ENCODE measurements at places on chromosomes 3 and 15.

DNA sequence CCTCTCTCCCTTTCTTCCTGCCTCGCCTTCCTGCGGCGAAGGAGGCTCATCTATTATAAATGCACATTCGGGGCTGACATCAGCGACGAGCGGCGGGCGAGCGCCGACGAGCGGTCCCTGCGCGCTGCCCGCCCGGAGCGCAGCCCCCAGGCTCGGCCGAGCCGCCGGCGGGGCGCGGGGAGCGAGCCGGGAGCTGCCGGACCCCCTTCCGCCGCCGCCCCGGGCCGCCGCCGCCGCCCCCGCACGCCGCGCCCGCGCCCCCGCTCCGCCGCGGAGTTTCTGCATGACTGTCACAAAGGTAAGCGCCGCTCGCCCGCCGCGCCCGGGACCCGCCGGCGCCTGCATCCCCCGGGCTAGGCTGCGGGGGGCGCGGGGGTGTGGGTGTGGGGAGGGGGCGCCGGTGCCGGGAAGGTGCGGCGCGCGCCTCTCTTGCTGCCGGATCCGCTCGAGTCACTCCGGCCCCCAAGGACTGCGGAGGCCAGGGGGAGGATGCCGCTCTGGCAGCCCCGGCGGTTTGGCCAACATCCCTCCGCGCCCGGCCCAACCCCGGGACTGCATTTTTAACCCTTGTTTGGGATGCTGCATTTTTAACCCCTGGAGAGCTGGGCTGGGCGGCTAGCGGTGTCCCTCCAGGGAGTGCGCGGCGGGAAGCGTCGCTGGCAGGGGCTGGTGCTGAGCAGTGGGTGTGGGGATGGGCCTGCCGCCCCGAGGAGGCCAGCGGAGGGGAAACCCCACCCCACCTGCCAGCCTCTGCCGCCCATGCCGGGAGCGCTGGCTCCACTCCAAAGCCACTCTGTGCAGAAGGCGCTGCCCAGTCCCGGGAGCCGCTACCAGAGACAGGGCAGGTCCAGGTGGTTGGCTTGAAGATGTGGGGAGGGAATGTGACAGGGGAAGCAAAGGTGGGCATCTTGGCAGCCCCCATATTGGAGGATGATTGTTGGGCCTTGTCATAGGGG lies at the start of gene CORO2B:
CORO2B (plus strand) TSS at position 14 of the 956 bp plus-strand sequence; CDS start at position 284, 270 bp downstream.
- peak; percentile 14 for DNase-seq

- DNase-seq, result no peak
Observed at GRCh38 chr3:113223475-113224281, 12.3 kb downstream of the BOC start.

- peak; percentile 47 for DNase-seq
Observed at GRCh38 chr3:66138336-66139313, 82.2 kb upstream of the SLC25A26 start.

DNA sequence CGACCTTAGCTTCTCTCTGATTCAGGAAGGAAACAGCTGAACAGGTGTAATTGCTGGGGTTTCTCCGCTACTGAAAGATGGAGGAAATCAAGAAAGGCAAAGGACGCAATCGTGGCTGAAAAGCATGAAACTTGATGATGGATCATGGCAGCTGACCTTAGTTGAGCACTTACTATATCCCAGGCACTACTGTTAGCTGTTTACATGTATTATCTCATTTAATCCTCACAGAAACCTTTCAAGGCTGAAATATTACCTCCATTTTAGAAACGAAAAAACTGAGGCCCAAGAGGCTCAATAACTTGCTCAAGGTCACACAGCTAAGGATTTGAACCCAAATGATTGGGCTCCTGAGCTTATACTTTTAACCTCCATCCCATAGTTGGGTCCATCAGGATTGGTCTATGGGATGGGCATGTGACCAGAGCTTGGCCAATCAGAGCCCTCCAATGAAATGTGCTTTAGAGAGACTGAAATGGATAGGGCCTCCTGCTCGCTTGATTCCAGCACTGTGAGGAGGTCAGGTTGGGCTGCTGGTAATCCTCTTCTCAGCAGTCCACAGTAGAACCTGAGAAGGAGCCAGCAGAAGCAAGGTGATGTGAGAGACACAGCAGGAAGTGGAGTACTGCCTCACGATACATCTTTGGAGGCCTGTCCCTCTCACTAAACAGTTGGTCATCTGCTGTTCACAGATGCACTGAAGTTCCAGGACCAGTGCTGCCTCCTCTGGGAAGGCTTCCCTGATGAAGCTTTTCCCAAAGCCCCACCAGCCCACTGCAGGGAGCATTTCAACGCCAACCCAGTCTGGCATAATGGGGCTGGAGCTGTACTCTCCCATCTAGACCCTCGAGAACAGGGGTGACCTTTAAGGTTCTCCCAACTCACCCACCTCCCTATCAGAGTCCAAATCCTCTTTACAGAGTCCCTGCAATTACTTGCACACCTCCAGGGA lies 10.4 kb downstream of the CLN6 start:
- DNase-seq, result no peak

DNA sequence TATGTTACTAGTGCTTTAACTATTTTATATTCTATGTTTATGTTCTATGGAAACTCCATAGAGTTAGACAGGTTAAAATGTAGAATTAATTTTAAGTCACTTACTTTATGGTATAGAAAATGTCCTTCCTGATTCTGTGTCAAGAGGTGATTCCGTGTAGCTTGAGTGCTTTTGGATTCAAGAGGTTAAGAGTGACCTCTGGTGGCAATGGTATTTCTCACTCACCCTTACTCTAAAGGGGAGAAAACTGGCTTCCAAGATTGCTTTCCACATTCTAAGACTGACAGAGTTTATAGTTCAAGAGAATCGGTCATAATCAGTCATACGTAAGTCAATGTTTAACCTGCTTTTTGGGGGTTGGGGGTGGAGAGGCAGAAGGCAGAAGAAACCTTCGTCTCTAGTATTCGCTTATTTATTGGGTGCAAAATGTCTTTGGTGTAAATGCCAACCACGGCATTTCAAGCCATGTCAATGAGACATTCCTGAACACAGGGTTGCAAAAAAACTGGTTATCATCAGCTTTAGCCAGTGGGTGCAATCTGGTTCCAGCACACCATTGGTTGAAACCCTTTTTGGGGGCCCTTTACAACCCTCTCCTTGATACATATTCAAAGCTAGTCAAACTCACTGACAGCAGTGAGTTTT lies 92.0 kb upstream of the VGLL3 start:
- peak; percentile 81 for DNase-seq

- DNase-seq, result no peak
Observed at GRCh38 chr3:31671451-31671850, 138.7 kb downstream of the STT3B start.

GRCh38 chr15:58361273-58361759 lies 70.5 kb upstream of the LIPC start:
- DNase-seq, result no peak

DNA sequence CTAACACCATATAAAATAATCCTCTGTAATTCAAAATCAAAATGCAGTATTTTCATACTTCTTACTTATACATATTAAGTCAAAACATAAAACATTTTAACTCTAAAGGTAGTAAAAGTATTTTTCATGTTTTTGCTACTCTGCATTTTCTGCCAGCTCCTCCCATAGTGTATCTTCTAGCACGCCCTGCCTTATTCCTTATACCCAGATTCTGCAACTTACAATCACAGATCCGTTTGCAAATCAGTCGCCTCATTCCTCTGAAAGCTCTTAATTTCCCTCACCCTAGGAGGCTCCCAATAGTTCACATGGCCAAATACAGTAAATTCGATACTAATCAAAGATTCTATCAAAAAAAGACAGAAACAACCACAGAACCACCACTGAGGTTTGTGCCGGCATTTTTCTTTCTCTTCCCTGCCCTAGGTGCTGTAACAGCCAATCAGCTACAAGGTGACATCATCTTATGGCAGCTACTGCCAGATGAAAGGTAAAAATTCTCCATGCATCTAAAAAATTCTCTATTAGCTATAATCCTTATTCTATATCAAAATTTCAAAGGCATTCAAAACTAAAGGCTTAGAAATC lies 72.9 kb downstream of the CLASP2 start:
- DNase-seq, result no peak

- no peak for DNase-seq
Observed at GRCh38 chr3:24604215-24604614, 109.6 kb upstream of the THRB start.

GRCh38 chr15:101126618-101127505 lies 125.0 kb downstream of the CHSY1 start:
- no peak for DNase-seq

- no peak for DNase-seq
Observed at GRCh38 chr15:34964277-34964676, 5.3 kb downstream of the AQR start.

DNA sequence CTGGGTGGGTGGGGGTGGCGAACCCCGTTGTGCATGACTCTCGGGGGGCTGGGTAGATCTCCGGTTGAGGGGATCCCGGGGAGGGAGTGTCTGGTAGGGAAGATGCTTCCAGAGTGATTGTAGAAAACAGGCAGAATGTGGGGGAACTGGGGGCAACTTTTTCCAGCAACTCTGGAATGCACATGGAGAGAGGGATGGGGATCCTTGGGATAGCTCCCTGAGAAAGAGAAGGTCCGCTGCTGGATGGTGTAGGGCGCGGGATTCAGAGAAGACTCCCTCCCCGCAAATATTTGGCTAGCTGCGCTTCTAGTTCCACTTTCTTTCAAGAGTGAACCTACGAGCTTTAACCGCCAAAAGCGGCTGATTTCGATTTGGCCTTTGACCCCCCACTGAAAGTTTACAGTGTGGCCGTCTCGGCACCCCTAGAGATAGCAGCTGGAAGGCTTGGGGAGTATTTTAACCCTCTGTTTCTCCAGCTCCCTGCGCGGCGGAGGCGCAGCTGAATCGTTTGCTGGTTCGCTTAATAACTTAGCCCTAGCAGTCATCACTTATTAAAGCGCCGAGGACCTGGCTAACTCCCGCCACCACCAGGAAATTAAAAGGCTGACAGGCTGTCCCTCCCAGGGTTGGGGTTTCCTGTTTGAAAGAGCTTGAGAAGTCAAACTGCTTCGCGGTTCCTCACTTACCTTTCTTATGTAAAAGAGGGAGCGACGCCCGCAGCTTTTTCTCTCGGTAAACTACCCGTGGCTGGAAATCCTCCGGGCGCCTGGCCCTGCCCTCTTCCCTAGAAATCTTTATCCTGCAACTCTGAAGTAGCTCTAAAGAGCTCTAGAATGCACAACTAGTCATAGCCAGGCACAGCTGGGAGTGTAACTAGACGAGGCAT lies 1.2 kb downstream of the PHLDB2 start:
- peak; percentile 78 for DNase-seq

DNA sequence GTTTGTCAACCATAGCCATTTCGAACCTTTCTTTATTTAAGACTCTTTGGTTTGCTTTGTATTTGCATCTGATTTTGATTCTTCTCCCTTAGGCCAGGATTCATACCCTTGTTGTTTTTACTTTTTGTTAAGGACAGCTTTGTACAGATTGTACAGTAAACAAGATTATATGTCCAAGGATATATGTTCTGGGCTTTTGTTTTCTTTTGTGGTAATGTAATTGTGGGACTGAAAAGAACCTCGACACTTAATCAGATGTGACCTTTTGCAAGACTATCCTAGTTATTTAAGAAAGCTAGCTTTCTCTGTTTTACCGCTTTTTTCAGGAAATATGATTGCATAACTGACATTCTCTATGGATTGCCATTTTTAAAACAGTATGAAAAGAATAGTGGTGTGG lies 67.0 kb upstream of the SAMMSON start:
- no peak for DNase-seq

GRCh38 chr3:116342499-116342898 lies 102.8 kb downstream of the LSAMP start:
- DNase-seq, result no peak

DNA sequence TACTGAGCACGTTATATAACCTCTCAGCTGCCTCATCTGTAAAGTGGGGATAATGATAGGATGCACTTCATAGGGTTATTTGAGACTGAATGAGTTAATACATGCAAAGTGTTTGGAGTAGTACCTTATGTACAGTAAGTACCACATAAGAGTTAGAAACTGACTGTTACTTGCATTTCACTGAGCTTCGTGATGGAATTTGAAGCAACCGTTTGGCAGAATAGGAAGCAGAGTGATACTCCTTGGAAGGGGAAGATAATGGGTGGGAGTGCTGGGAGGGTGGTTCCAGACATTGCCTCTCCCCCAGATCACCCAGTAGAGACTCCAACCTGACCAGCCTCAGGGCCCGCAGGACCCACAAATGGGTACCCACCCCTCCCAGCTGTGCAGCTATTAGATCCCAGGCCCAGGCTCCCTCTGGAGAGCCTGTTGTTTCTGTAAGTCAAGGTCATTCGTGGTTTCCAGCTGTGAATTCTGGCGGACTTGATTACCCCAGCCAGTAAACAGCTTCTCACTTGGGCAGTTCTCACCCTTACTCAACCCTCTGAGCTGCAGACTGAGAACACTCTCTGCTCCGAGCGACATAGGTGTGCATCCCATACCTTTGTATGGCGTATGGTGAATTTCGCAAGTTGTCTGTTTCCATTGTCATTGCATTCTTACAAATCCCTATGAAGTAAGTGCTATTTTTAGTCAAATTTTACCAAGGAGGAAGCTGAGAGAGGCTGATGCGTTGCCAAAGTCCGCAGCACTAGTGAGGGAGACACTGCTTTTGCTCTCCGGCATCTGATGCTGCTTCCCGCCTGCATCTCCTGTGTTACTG lies 11.1 kb downstream of the ALPK3 start:
- no peak for DNase-seq

DNA sequence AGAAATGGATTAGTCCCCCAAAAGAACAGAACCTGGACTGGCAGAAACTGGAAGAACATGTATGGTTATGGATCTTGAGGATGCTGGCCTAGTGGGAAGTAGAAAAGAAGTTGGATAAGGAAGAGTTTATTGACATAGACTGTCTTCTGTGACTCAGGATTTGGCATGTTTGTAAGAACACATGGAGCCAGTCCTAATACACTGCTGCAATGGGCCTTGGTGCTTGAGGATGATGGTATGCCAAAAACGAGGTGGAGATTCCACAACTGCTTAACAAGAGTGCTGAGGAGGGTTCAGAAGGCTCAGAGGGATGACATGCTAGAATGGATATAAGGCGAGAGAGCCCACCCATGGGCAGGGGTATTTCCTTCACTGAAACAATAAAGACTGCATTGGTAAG lies 22.4 kb downstream of the LZTFL1 start:
- no peak for DNase-seq

DNA sequence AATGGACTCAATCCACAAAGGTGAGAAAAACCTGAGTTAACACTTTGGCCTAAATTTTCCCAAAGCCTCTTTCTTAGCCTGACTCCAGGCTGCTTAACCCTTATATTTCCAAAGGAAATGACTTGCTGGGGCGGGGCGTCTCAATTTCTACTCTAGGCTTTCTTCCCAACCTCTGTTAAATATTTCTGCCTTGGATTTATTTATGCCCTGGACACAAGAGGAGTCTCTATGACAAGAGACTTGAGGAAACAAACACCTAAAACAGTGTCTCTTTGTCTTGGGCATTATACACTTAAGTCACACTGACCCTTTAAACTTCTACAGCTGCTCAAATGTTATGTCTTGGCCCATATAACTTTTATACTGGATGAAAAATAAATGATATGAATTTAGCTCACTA lies 28.3 kb upstream of the AP4E1 start:
- DNase-seq, result no peak

All from hematopoietic multipotent progenitor cell (in vitro differentiated cells).